ENCODE measurements at places on chromosomes 2 and 18.
A peak's percentile ranks its signal among the peaks of the same experiment; 100 is the strongest.

DNA sequence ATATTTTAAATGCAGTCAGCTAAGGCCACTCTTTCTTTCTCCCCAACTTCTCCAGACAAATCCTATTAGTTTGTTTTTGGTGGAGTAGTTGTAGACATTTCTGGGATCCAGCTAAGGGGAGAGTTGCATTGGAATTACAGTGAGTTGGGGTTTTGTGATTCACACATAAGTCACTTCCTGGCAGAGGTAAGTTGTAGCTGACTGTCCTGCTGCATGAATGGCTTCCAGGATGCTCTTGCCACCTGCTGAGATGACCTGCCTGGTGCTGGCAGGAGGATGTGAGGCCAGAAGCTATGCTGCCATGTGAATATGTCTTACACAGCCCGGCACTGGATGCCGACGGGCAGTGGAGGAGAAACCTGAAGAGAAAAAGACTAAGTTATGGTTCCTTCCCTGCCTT, 243.7 kb downstream of the TDRD15 start:
- no peak for DNase-seq

GRCh38 chr2:84966731-84967130, 4.2 kb upstream of the KCMF1 start:
- no peak for DNase-seq

GRCh38 chr2:236622660-236623059, 53.0 kb downstream of the ACKR3 start:
- DNase-seq = no peak

- DNase-seq = no peak
Measured at GRCh38 chr2:54638103-54638502, 85.4 kb upstream of the EML6 start.

DNA sequence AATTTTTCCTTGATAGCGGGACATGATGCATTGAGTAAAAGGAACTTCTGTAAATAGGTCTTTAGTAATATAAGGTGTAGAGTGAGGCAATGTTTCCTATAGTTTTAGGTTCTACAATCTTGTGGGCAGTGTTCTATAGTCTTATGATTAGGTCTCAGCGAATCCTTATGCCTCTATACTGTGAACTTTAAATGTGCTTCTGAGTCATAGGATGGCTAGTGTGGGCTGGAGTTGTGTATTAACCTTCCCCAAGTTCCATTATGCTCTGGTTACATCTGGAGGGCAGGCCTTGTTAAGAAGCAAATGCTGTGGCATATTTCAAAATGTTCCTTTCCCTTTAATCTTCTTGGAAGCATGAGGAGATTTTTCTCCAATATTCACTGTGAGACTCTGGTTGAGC, 73.5 kb downstream of the ROCK2 start:
- DNase-seq = no peak

DNA sequence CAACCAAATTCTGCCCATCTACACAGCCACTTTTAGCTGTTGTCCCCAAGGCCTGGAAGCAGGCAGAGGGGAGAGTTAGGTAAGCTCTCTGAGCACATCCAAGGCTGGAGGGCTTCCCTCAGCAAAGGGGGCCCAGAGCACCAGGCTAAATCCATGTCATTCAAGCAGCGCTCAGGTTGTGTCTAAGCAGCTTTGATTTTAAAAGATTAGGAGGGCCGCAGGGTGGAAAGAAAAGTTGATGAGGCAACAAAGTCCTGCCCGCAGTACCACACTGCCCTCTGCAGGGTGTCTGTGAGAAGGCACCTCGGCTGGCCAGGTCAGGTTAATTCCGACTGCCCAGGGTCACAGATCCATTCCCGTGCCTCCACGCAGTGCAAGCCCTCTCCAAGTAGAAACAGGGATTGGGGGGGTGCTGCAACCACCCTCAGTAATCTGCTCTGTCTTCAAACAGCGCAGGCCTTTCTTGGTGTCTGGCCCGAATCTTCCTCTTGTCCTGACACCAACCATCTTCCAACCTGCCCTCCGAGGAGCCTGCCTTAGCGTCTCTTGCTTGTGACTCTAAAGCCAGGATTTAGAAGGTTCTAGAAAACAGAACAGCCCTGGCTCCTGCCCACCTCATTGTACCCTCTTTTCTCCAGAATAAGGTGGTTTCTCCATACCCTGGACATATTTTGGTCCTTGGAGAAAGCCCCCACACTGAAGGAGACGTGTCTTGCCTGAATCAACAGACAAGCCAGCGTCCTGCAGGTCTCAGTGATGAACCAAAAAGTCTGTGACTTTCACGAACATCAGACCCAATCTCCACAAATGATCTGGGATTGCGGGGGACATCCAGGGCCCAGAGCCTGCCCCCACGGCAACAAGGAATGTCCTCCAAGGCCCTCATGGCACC, 289.2 kb downstream of the TNS1 start:
- DNase-seq = peak; percentile 92

- DNase-seq = no peak
Measured at GRCh38 chr2:144936442-144936841, 416.5 kb upstream of the ZEB2 start.

GRCh38 chr2:109335631-109336176, 206.7 kb downstream of the SH3RF3 start:
- DNase-seq = no peak

DNA sequence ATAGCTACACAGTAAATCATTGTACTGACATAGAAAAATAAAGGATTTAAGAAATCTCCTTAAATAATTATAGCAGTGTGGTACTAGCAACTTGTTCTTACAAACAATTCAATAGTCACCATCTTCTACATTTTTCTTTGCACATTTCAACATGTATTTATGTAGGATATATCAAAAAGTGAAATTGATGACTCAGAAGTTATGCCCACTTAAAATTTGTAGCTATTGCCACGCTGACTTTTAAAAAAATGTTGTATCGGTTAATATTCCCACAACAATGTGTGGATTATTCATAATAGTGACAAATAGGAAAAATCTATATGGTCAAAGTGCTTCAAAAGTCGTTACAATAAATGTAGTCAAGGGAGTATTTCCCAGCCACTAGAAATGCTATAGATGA, 6.7 kb downstream of the TGFA start:
- no peak for DNase-seq

- DNase-seq = no peak
Measured at GRCh38 chr2:30693821-30694281, 113.4 kb downstream of the CAPN13 start.

DNA sequence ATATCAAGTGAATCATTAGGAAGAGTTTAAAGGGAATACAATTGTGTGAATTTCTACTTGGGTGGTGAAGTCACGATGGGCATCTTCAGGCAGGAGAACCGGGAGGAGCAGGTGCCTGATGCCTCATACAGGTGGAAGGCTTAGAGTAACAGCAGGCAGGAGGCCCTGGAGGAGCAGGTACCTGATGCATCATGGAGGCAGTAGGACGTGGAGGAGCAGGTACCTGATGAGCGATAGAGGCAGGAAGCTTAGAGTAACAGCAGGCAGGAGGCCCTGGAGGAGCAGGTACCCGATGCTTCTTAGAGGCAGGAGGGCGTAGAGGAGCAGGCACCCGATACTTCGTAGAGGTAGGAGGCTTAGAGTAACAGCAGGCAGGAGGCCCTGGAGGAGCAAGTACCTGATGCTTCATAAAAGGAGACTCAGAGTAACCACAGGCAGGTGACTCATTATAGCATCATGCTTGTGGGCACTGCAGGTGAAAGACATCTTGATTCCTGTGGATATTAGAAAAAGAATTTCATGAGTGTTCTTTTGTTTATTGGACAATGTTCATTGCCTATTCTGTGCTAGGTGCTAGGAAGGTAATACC, 133.9 kb downstream of the ATP9B start:
- DNase-seq = peak; percentile 32

DNA sequence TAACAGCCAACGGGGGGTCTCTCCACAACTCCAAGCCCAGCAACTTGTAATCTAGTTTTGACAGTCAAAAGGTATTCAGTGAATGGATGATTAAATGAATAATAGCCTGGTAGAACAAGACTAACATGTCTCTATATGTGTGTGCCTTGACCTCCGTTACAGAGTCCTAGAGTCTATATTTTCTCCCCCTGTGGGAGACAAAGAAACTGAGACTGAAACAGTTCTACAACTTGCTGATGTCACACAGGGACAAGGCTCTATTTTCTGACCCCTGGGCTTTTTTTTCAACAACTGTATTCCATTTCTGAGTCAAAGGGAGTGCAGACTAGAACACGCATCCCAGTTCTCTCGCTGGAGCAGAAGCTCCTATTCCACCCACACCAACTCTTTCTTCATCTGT, 223.6 kb upstream of the AGAP1 start:
- DNase-seq = no peak

- no peak for DNase-seq
Measured at GRCh38 chr2:217184242-217184641, 324.4 kb upstream of the TNP1 start.

DNA sequence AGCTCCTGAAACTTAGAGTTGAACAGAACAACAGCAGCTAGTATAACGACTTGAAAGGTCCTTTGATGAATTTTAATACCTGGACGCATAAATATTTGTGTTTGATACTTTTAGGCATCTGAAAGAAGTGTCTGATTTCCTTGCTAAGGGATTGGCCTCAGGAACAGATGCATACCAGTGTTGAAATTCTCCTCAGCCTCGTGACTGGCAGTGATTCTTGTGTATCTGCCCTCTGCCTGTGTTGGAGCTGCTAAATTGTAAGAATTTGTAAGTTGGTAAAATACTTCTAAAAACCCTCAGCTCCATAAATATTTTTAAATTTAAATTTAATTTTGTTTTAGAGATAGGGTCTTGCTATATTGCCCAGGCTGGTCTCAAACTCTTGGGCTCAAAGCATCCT, 22.4 kb upstream of the SCYGR1 start:
- DNase-seq = no peak

- DNase-seq = peak; percentile 21
Measured at GRCh38 chr2:152627351-152627957, 89.8 kb downstream of the PRPF40A start.

DNA sequence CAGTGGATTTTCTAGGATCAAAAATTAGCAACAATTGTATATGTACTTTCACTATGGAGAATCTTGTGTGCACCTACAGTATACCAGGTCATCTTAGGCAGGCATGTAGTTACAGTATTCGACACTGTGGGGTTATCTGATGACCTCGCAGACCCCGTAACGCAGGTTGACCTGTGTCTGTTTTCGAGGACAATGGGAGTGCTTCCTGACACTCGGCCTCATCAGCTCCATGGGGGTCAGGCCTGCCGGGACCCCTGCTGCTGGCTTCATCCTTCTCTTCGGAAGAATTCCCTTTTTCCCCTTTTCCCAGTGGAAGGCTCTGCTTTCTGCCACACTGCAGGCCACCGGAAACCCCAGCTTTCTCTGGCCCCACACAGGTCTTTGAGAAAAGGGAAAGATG, 102.8 kb upstream of the TMEM18 start:
- DNase-seq = no peak

GRCh38 chr2:207681431-207681830, 30.0 kb upstream of the CCNYL1 start:
- DNase-seq = peak; percentile 39

DNA sequence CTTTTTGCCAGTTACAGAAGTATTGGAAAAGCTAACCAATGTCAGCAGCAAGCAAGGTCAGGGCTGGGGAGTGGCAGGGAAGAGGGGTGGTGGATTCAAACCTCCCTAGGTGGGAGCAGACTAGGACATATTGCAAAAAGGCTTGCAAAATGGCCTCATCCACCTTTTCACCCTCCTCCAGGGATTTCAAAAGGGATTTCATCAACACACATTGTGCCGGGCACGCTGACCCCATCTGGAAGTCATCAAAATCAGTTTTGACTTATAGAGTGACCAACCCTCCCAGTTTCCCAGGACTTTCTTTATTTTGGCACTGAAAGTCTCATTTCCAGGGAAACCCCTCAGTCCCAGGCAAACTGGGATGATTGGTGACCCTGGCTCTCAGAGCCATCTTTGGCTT, 94.7 kb downstream of the BIN1 start:
- DNase-seq = no peak

DNA sequence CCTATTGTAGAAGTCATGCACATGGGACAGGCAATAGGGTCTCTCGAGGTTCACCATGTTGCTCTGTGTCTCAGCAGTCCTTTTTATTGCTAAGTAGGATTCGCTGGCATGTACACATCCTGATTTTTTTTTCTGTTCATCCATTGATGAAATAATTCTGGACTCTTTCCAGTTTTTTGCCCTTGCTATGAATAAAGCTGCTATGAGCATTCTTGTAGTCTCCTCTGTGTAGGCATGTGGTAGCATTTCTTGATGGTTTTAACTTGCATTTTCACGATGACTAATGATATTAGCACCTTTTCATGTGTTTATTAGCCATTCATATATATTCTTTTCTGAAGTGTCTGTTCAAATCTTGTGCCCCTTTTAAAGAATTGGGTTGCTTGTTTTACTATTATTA, 65.8 kb upstream of the EDAR start:
- no peak for DNase-seq

DNA sequence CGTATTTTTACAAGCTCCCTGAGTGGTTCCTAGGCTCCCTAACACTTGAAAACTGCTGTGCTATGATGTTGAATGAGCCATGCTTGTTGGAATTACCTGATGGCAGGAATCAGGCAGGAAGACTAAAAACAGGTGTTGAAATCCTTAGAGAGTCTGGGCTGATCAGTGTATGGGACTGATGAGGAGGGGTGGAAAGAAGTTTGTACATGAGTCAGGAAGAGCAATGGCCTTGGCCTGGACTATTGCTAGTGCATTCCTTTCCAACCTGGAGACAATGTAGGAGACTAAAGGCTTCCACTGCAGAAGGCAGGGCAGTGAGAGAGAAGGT, 25.0 kb upstream of the TMBIM1 start:
- no peak for DNase-seq

GRCh38 chr2:59297816-59298215, 1056.7 kb upstream of the FANCL start:
- no peak for DNase-seq

DNA sequence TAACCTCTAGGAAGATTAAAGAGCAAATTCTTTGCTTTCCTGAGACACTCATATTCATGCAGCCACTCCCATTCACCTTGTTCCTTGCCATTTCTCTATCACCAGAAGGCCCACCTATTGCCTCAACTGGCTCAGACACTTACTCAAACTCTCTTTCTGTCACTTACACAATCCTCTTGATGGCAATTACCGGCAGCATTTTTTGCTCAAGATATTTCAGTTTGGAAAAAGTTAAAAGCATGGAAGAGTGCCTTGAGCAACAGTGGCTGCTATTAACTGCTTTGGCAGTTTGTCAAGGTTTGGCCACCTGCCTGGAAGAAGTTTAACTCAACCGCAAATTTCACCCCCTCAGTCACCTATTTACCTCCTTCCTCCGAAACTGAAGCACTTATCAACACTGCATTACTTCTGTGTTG, 1104.0 kb upstream of the PIK3C3 start:
- DNase-seq = peak; percentile 12

GRCh38 chr2:144505245-144505831, 14.6 kb downstream of the ZEB2 start:
- no peak for DNase-seq

- no peak for DNase-seq
Measured at GRCh38 chr2:5734859-5735520, 42.8 kb downstream of the SOX11 start.
